ENCODE measurements at places on chromosomes 3 and 15.
A peak's percentile ranks its signal among the peaks of the same experiment; 100 is the strongest.

- peak; percentile 19 for DNase-seq
Observed at GRCh38 chr3:67083277-67083676, 85.2 kb downstream of the KBTBD8 start.

DNA sequence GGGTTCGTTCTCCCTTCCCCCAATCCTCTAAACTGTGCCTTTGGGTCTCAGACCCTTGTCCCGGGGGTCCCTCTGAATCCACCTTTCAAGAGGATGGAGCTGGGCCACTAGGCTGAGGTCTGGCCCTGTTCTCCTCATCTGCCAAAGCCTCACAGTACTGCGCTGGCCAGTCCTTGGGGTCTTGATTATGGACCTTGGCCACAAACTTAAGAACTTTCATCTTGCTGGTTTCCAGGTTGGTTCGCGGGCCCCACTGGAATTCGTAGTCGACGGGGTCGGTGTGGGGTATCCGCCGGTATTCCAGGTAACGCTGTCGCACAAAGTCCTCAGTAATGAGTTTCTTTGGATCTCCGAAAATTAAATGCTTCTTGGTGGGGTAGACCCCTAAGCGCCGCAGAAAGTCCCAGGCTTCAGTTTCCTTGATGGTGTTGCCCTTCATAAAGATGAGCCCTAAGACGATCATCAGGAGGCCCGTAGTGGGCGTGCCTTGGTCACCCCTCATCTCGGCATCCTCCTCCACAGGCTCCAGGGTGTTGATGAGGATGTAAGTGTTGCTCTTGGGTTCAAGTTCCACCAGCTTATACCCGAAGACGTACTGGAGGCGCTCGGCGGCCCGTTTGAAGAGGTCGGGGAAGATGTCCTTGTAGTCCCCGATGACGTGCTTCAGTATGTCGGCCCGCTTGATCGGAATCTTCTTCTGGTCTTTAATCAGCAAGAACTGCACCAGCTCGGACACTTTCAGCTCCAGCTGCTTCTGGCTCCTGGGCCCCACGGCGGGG lies 727 bp downstream of the NSMCE3 start:
- peak; percentile 35 for DNase-seq

DNA sequence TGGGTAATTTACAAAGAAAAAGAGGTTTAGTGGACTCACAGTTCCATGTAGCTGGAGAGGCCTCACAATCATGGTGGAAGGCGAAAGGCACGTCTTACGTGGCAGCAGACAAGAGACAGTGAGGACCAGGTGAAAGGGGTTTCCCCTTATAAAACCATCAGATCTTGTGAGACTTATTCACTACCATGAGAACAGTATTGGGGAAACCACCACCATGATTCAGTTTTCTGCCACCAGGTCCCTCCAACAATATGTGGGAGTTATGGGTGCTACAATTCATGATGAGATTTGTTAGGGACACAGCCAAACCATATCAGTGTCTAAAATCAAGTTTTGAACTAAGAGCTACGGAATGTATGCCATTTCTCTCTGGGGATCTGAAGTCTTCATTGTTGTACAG lies 354.8 kb upstream of the C2CD4B start:
- no peak for DNase-seq

DNA sequence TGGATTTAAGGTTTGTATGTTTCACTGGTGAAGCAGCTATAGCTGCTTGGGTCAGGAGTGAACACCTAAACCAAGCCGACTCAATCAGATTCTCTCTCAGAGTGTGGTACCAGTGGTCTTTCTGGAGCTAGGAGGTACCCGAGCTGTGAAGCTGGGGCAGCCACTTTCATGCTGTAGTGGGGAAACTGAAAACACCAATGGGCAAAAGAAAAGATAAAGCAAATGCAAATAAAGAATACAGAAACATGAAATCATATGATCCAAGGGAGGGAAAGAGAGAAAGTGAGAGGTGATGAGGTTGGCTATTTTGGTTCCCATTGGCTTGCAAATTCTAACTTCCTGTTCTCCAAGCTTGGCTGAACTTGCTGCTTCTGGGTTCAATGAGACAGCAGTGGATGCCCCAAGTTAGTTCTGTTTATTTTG lies 212.3 kb upstream of the CFAP20DC start:
- DNase-seq: no peak

DNA sequence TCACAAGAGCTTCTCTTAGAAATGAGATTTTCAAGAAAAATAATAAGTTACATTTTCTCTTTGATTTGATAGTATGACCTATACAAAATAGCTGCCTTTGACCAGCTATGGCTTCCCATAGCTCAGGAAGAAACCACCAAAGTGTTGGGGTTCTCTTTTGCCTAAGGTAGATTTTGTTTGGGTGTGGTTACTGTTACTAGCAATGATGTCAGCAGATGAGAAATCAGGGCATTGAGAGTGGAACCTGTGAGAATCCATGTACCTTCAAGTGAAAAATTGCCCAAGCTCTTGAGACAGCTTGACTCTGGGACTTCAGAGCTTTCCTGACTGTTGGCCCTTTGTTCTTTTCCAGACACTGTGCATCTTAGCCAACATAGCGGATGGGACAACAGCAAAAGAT lies 45.6 kb downstream of the NME9 start:
- no peak for DNase-seq

DNA sequence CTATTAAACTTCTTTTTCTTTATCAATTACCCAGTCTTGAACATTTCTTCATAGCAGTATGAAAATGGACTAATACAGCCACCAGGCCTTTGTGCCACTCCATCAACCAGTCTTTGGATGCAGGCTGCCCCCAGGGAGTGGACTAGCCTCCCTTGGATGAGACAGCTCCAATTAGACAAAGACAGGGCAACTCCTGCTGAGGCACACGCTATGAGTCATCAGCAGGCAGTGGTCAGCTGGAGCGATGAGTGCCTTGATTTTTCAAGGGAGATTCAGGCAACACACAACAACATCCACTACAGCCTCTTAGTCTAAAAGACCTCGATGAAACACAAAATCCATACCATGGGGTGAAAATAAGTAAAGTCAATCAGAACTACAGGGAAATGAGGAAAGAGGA lies 160.1 kb downstream of the ARRDC4 start:
- DNase-seq: no peak

DNA sequence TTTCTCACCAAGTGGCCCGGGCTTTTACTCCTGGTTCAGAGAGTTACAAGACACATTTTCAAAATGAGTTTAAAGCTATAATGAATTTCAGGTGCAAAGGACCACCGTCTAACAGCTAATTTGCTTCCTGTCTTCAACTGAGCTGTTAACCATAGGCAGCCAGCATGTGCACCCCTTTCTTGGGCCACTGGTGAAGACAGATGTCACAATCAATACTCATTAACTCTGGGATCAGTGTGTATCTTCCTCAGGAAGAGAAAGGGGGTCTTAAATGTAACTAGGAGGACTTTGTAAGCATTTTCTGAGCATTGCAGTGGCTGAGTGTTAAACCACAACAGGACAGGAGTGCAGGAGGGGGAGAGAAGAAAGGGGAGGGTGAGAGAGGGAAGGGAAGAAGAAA lies 750.7 kb upstream of the CFAP20DC start:
- DNase-seq: no peak

DNA sequence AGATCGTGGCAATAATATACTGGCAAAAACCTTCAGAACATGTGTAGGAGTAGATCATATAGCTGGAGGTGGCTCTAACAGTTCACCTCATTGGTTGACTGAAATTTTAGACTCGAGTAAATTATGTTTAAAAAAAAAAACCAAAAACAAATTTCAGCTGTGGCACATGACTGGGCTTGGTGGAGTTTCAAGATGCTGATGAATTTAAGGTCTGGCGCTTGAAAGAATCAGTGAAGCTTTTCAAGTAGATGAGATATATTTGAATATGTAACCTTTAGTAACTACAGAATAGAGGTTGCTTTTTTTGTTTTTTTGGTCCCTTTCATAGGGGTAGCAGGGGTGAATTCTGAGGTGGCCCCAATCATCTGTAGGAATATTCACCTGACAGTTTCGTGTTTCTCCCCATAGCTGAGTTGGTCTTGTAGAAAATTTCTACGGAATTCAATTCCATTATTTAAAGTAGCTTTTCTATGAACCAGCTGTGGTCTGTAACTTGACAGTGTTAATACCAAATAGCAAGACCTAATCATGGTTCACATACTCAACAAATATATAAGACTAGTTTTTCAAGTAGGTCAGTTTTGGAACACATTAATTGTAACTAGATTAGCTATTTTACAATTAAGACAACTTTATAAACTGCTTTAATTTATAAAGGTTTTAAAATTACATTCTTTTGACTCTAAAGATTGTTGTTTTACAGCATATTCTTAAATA lies 65.6 kb downstream of the MAP4 start:
- no peak for DNase-seq

DNA sequence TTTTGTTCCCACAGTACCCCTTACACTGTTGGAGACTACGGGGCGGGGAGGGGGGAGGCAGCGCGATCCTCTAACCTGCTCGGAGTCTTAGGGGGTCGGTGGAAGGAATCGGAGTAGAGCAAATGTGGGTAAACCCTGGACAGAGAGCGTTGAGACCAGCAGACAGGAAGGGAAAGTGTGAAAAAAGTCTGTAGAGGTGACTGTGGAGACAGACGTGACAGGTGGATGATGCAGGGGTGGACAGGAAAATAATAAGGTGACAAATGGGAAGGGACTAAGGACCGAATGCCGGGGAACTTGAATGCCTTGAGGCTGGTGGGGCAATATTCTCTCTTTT lies 424 bp downstream of the EAF2 start:
- DNase-seq: peak; percentile 5

DNA sequence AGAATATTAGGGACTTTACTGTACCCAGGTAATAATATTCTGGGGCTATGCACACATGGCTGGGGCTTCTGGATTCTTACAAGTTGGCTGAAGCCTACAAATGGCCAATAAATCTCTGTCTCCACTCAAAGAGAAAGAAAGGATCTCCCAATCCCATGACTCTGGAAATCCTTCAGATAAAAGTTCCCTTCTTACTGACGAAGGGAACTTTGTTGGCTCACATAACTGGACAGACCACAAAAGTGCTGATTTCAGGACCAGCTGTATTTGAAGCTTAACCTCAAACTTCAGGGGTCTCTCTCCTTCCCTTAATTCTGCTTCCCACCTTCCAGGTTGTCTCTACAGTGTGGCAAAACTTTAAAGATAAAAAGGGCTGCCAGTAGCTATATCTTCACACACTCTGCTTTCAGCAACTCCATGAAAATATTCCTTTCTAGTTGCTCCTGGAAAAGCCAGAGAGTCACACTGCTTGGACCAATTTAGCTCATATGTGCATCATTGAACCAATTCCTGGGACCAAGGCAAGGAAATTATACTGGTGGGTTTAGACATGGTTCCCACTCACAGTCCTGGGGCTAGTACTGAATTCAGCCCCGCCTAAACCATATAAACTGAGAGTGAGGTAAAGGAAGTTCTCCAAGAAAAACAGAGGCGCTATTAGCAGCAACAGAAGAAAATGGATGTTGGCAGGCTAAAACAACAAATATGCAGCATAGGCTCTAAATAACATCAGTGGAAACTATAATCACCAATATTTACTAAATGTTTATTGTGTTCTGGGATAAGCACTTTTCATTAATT lies 290.0 kb upstream of the GADL1 start:
- no peak for DNase-seq

GRCh38 chr3:115616461-115616860 lies 6.8 kb upstream of the GAP43 start:
- DNase-seq: no peak

GRCh38 chr15:72312605-72313447 lies 7.1 kb downstream of the CELF6 start:
- peak; percentile 63 for DNase-seq

GRCh38 chr3:165463531-165463930 lies 267.3 kb upstream of the SLITRK3 start:
- DNase-seq: no peak

- no peak for DNase-seq
Observed at GRCh38 chr3:13042127-13042701, 31.0 kb downstream of the IQSEC1 start.

- no peak for DNase-seq
Observed at GRCh38 chr15:100107151-100107550, 234.6 kb downstream of the ADAMTS17 start.
